ENCODE measurements at places on chromosomes 2 and 18. TPM values are rescaled to one million over a fixed set of nuclear protein-coding genes. Genes with fewer than 3 reads are reported as not detected.

GRCh38 chr2:176280867-176281658, 11.8 kb downstream of the MTX2 start:
- DNase-seq, result no peak

- no peak for DNase-seq
Measured at GRCh38 chr2:17911491-17912260, 33.2 kb downstream of the KCNS3 start.

GRCh38 chr2:120826716-120827410, 91.2 kb downstream of the GLI2 start:
- no peak for DNase-seq

DNA sequence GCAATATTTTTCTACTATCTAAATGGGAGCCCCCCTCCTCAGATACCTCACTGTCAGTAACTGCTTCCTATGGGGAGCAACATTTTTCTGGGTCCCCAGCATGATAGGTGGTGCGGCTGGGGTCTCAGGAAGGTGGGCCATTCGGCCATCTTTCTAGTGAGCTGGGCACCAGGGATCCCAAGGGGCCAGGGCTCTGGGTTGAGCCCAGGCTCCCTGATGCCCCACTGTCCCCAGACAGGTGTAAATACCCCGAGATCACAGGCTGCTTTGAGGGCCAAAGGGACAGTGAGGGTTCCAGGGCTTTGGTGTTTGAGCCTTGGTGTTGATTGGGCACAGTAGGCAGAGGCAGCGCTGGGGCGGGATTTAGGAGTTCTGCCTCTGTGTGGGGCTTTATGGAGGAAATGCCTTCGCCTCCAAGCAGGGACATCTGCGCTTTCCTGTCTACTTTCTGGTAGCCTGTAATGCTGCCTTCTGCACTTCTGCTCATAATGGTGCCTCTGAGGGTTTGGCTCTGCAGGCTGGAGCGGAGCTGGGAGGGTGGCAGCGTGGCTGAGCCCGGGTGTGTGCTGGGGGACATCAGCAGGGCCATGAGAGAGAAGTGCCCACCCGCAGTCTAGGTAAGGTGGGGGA, 5.3 kb downstream of the ITM2C start:
- no peak for DNase-seq

DNA sequence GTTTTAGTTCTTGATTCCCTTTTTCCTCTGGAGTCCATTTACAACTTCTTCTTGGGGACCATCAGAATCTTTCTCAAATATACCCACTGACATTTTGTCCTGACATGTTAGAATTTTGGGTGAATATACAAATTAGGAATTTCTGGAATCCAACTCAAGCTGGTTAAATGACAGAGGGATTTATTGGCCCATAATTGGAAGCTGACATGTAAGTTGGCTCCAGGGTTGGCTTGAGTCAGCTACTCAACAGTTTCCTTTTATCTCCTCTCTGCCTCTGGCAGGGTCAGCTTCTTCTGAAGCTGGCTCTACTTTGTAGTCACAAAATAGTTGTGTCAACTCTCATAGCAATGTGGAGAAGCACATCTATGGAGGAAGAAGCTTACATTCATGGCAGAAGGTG, 36.6 kb upstream of the PPP1R1C start:
- no peak for DNase-seq

Gene DNER
- 0.27 TPM for total RNA-seq

Gene COL4A3
- 29.6 TPM for total RNA-seq
